GM12891 (cell line): ENCODE measurements at places on chromosomes 11 and 22.
A peak's percentile ranks its signal among the peaks of the same experiment; 100 is the strongest.

DNA sequence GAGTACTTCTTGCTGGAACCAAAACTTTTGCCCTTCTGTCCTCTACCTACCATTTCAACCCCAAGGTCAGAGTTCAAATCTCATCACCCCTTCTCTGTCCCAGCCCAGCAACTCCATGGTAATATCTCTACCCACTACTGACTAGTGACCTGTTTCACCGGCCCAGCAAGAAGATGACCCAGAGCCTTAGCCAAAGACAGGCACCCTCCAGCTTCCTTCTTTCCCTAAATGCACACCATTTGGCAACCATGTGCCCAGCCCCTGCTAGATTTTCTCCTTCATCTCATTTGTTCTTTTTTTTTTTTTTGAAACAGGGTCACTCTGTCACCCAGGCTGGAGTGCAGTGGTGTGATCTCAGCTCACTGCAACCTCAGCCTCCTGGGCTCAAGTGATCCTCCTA is 14.9 kb downstream of the ARAP1 start:
- no peak for DNase-seq

DNA sequence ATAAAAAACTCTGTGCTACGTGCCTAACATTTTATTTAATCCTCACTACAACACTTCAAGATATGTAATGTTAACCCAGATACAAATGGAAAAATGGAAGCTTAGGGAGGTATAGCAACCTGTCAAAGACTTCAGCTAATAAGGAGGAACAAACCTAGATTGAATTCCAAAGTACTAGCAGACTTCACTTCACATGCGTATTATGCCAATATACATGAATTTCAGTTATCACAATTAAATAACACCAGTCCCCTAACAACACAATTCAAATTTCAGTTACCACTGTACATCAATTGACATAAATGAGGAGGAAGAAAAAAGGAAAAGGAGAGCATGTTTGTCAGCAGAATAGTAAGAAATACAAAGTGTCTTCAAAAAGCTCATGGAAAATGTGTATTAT is 60.4 kb downstream of the TTC28 start:
- DNase-seq, result no peak

DNA sequence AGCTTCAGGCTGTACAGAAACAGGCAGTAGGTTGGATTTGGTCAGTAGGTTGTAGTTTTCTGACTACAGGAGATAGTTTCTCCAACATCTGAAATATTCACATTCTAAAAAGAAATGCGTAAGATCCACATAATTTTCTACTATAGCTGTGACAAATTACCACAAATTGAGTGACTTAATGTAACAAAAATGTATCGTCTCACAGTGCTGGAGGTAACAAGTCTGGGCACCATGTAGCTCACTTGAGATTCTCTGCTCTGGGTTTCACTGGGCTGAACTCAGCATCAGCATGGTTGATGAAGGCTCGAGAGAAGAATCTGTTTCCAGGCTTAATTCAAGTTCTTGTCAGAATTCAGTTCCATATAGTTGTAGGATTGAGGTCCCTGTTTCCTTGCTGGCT is 350.9 kb upstream of the CCDC179 start:
- no peak for DNase-seq

- DNase-seq, result no peak
These were observed 45.9 kb downstream of the CKAP5 start for GRCh38 chr11:46800177-46800576.

GRCh38 chr11:15509082-15509481 is 394.4 kb downstream of the INSC start:
- no peak for DNase-seq

- DNase-seq, result no peak
These were observed 9.7 kb upstream of the HEPHL1 start for GRCh38 chr11:94011478-94011877.

- no peak for DNase-seq
These were observed 2.1 kb downstream of the SLC35E4 start for GRCh38 chr22:30637701-30638114.

- DNase-seq, result no peak
These were observed 18.9 kb upstream of the C11orf96 start for GRCh38 chr11:43923406-43924111.

DNA sequence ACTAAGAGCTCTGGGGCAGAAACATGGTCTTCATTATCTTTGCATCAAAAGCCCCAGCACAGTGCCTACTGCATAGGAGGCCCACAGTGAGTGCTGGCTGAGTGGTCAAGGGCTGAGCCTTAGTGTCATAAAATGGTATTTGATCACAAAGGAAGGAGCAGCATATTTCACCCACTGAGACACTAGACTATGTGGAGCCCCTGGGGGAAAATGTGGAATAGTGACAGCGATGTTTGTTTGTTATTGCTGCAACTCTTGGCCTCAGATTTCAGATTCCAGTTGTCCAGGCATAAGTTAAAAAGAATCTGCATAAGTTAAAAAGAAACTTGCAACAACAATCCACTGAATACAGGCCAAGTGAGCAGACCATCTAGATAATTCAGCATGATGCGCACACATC is 7.0 kb downstream of the KIRREL3 start:
- DNase-seq, result no peak

- no peak for DNase-seq
These were observed 1.3 kb downstream of the ALG9 start for GRCh38 chr11:111870113-111870512.

DNA sequence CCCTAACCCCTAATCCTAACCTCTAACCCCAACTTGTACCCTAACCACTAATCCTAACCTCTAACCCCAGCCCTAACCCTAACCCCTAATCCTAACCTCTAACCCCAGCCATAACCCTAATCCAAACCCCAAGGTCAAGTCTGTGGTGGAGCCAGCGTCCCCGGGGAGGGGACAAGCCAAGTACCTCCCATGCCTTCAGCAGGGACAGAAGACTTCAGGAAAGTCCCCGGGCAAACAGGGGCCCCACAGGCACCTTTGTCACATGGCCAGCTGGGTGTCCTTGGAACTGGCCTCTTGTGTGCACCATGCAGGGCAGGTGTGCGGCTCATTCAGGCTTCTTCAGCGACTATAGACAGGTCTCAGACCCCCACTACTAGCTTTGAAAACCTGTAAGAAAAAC is 555.8 kb downstream of the BRD1 start:
- DNase-seq, result no peak

GRCh38 chr22:37176464-37177061 is 11.5 kb downstream of the C1QTNF6 start:
- DNase-seq, result no peak

DNA sequence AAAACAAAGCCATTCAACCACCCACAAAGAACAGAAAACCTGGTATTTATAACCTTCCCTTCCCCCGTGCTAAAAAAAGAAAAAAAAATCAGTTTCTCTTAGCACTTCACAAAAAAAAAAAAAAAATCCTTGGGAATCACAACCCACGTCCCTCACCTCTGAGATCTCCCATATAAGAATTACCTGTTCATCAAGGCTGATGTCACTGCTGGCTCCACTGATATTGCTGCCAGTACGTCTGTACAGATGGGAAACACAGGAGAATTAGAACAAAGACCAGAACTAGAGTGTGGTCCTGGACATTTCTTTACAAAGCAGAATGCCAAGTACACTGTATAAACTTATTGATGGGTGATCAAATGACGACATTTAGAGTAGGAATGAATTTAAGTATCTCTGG is 14.9 kb downstream of the OSBP start:
- DNase-seq, result no peak

GRCh38 chr22:21045585-21046294 is at the start of gene LRRC74B:
LRRC74B (plus strand) TSS chr22:21045946; CDS start chr22:21045987, 41 bp downstream.
- DNase-seq, result peak; percentile 98

DNA sequence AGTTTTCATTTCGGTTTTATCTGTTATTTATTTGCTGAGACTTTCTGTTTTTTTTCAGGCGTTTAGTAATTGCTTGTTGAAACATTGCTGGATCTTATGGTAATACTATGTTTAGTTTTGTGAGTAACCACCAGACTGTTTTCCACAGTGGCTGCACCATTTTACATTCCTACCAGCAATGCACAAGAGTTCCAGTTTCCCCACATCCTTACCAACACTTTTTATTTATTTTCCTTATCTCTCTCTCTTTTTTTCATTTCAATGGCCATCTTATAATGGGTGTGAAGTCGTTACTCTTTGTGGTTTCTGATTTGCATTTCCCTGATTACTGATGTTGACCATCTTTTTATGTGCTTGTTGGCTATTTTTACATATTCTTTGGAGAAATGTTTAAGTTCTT is 23.7 kb downstream of the USP47 start:
- DNase-seq, result no peak

DNA sequence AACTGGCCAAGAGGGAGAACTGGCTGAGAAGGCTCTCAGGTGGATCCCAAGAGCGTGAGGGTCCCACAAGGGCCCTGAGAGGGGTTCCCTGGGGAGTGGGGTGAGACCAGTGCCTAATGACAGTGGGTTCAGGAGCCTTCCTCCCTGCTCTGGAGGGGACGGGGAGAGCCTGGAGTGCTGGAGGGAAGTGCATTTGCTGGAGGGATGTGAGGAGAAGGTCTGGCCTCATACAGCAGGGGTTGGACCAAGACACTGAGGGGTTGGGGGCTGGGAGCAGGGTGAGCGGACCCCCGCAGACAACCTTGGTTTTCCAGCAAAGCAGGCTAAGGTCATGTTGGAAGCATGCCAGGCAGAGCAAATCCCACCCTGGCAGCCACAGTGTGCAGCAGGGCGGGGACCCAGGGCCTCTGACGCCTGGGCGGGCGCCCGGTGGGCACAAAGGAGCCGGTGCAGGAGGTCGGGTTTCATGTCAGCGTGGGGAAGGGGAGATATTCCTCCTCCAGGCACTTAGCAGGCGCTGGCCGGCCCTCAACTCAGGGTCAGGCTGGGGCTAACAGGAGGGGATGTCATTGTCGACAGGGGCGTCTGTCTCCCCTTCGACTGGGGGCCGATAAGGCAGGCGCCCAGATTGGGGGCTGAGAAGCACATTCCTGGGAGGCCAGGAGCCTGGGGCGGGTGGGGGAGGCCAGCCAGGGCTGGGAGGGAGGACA is 3.1 kb upstream of the DERL3 start:
- no peak for DNase-seq

GRCh38 chr22:29320546-29320945 is 5.0 kb upstream of the RASL10A start:
- no peak for DNase-seq

DNA sequence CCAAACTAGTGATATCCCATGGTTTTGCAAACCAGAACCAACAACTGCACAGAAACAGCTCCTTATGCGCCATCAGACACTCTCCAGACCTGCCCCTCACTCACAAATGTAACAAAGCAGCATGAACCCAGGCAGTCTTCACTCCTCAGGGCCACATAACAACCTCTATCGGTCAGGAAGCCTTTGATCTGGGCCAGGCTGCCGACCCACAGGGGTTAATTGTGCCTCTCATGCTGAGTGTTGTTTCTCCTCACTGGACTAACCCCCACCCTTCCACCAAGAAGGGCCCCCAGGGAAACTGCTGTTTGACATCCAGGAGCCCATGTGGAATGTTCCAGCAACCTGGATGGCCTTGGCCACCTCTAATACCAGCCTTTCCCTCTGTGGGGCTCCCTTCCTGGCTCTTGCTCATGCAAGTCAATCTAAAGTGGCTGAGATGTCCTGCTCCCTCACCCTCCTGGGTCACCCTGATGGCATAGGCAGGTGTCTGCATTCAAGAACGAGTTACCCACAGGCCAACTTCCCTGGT is 7.9 kb upstream of the RGL4 start:
- DNase-seq, result no peak

- no peak for DNase-seq
These were observed 424.9 kb downstream of the TBC1D22A start for GRCh38 chr22:47187176-47187957.

DNA sequence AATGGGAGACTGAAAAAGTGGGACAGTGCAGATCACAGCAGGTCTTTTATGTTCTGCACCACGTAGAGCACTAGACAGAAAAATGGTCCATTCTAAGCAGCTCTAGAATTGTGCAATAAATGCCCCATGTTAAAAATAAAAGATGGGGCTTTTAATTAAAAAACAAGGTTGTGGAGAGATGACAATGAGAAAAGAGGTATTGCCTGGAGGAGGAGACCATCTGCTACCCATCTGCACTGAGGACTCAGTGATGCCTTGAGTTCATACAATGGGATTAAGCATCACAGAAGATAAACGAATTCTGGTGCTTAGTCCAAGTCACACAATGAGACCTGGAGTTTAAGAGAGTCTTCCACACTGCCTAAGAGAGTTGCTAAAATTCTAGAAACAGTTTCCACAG is 73.6 kb downstream of the PAK1 start:
- no peak for DNase-seq

- DNase-seq, result no peak
These were observed 350 bp upstream of the KCTD14 start for GRCh38 chr11:78023426-78023825.

GRCh38 chr22:37639771-37640590 is 512 bp downstream of the SH3BP1 start:
- DNase-seq, result no peak

GRCh38 chr11:66172146-66172545 is 96.3 kb upstream of the RAB1B start:
- DNase-seq, result no peak

- DNase-seq, result no peak
These were observed 54.7 kb upstream of the CCDC188 start for GRCh38 chr22:20205464-20205963.

DNA sequence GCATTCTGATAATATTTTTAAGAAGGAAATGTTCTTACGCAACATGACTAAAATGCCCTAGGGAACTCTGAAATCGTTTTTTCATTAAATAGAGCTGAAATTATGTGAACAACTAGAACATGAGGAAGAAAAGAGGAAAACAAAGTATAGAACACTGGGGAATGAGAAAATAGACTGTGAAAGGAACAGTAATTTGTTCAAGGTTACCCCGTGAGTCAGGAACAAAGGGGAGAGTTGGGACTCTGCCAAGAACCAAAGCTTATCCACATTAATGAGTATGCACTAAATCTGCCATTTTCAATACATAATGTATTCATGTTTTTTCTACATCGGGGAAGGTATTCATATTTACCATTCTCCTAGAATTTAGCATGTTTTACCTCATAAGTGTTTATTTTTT is 961.8 kb upstream of the CCDC90B start:
- no peak for DNase-seq

- no peak for DNase-seq
These were observed 7.2 kb downstream of the OSBP2 start for GRCh38 chr22:30701872-30702271.

DNA sequence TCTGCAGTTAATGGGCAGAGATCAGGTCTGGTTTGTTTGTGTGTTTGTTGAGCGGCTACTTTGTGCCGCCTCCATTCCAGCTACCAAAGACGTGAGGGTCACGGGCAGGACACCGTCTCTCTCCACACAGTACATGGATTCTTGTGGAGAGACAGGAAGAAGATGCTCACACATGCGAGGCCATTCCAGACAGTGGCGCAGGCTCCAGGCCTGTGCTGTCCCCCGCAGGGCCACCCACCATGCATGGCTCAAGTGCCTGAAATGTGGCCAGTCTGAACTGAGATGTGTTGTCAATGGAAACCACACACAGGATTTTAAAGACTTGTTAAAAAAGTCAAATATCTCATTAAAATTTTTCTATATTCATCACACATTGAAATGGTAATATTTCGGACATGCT is 848.3 kb downstream of the TBC1D22A start:
- DNase-seq, result no peak

GRCh38 chr11:111745719-111746504 is 20.3 kb downstream of the PPP2R1B start:
- no peak for DNase-seq

GRCh38 chr11:117126223-117126965 is 17.7 kb upstream of the PAFAH1B2 start:
- no peak for DNase-seq
